ENCODE measurements at places on chromosomes 3 and 15.

DNA sequence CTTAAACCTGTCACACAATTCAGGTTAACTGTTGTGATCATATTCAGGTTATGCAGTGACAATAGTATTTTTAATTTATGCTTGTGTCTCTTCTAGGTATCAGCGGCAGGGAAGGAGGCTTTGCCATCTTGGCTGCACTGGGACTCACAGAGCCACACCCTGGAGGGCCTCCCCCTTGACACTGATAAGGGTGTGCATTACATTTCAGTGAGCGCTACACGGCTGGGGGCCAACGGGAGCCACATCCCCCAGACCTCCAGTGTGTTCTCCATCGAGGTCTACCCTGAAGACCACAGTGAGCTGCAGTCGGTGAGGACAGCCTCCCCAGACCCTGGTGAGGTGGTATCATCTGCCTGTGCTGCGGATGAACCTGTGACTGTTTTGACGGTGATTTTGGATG, 23.6 kb upstream of the BSN start:
- no peak for DNase-seq

GRCh38 chr3:188253800-188254452, 100.0 kb downstream of the LPP start:
- DNase-seq, result no peak

DNA sequence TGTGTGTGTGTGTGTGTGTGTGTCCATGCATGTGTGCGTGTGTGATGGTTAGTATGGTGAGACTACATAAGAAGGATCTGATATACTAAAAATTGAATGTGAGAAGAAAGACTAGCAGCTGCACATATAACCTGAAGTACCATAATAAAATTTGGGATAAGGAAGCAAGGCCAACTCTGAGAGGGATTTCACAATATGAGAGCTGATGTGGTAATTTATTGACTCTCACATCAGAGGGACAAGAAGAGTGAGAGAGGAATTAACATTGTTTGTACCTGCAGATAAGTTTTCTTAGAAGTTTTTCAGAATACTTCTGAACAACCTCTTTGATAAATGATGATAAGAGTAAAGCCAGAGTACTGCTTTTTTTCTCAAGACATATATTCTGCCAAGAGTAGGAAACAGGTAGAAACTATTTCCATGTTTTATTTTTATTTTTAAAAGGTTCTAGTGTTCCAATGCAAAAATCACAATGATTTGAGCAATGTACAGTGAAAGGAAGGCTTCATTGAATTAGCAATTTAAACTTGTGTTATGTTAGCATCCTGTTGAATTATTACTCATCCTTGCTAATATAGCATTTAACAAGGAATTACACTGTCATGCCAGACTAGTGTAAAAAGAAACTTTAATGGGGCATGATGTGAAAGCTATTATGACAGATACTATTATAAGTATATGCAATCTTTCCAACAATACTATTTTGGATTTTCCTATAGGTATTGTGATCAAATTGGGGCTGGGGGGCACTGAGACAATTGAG, 415.5 kb upstream of the ARPP21 start:
- no peak for DNase-seq

DNA sequence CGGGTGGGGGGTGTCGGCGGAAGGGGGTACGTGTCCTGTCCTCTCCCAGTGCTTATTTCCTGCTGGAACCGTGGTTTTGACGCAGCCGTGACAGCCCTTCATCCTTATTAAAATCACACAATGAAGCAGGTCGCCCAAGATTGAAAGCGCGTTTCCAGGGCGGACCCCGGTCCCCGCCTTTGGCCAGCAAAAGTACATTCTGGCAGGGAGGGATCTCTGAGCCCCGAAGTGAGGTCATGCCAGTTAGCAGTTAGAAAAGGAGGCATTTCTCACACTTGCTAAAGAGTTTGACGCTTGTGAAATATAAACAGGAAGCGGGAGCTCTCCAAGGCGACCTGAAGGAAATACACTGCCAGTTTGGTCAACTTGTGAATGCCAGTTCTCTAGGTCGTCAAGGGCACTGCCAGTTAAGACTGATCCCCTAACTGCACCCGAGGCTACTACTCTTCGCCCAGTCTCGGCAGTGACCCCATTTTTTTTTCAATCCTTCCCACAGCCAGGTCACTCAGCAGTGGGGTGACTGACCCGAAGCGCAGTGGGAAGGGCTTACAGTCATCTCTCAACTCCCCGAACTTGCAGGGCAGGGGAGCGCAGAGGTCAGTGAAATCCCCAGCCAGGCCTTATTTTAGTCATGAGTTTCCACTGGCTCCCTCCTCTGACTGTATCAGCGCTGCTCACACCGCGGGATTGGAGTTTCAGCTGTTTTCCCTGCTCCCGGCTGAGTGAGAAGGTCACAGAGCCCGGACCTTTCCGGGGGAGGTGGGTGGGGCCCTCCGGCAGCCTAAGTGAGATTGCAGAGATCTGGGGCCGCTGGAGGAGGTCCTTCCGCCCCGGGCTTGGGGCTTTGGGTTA, 2.0 kb upstream of the BHLHE40 start:
- peak; percentile 86 for DNase-seq

DNA sequence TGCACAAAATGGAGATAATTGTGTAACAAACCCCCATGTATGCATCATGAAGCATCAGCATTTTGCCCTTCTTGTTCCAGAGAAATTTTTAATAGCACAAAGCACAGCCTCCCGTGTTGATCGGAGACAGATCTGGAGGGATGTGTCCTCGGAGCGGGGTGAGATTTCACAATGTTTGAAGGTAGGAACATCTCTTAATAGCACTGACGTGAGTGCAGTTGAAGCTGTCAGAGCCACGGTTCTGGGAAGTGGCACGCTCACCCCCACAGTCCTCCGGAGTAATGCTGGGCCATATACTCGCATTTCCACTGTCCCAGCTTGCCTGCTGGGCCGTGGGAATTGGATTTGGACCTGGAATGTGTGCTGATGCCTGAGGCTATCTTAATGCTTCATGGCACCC, 24.1 kb downstream of the ARPP21 start:
- no peak for DNase-seq

DNA sequence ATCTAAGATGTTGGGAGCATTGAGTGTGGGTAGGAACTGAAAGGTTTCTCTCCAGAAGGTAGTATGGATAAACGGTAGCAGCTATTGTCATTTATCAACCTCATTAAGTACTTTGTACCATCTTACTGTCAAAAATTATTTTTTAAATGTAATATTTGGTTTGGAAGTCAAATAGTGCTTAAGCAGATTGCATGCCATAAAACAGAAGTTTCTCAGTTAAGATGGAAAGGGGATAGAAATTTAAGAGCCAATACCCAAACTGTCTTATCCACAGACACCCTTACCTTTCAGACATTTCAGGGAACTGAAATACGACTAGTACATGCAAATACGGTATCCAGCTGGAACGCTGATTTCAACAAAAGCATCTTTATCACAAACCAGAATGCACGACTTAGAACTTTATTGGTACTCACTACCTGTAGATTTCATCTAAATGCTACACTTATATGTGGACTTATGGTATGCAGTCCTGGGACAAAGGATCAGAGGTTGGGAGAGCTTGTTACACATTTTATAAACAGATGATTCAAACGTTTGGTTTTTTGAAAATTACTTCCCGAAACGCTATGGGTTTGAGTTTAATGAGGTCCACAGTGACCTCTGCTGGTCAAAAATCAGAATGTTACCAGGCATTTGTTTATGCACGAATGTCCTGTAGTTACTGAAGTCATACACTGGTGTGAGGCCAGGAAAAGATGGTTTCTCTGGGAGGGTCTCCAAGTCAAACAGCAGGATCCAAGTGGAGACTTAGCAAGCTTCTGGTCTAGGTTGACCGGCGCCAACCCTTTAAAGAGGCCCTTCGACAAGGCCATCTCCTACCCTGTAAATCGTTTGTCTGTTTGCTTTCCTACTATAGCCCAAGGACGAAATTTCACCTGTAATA, 45.7 kb upstream of the DUT start:
- DNase-seq, result peak; percentile 90

- DNase-seq, result no peak
These were observed 85.5 kb downstream of the CD200R1L start for GRCh38 chr3:112761062-112761638.

DNA sequence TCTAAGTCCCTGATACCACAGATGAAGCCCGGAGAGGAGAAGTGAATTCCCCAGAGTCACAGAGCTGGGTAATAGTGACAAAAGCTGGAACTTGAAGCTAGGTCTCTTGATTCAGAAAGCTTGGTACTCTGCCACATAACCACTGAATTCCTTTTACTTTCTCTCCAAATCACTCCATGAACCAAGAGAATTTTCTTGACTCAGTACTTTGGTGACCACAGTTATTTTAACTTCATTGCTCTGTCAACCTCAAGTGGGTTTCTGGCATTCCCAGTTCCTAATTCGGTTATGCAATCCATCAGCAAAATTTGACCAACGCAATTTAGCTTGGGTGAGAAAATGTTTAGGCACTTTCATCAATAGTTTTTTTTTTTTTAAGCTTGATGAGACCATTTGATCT, 61.0 kb upstream of the PPARG start:
- no peak for DNase-seq

DNA sequence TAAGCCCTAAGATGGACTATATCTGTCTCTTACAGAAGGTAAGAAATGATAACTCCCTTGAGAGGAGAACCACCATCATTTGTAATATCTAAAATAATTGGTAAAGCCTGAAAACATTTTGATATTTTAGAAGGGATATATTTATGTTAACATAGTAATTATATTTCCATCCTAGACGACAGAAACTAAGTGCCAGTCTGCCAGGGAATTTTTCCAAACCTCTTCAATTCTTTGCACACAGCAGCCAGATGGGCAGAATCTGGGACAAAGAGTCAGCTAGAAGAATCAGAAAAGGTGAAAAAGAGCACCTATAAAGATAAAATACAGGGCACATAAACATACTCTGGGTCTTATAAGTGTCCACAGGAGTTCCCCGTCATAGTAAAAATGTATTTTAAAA, 70.0 kb upstream of the CBLB start:
- no peak for DNase-seq

DNA sequence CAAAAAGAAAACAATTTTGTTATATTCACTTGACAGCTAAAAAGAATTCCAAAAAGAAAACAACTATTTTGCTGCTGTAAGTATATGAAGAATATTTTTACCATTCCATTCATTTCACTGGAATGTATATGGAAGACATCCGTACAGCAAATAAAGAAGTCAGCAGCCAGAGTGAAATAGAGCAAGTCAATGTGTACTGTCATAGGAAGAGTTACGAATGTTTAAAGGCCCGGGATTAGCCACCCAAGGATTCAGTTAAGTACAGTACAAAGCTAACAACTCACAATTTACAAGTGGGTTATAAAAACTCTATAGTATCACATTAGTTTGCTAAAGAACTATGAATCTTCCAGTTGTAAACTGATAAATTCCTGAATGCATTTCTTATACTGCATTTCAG, 14.4 kb upstream of the XXYLT1 start:
- DNase-seq, result no peak

GRCh38 chr3:73804204-73804603, 179.5 kb upstream of the PDZRN3 start:
- no peak for DNase-seq

DNA sequence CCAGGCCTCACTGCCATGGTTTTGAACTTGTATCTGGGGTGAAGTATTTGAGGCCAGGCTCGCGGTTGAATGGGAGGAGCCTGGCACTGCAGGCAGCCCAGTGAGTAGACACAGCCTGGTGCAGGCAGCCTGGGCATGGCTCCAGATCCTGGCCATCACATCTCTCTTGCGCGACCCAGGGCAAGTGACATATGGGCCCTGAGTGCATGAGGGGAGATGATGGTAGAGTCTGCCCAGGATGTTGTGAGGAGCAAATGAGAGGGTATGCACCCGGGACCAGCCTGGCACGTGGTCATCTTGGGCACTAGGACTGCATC, 103.5 kb downstream of the TBC1D2B start:
- peak; percentile 68 for DNase-seq

DNA sequence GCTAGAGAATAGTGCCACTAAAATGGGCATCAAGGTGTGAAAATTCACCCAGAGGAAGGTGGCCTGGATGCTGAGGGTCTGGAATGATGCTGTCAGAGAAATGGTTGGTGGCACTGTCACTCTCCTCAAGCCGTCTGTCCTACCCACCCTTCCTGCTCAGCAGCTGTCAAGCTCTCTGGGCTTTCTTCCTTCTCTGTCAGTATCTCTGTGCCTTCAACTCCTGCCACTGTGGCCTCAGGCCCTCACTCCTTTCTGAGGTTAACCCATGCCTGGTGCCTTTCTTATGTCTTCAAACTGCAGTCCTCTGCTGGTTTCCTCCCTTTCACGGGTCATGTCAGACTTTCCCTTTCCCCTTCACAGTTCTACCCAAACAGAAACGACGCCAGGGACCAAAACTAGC, 4.4 kb downstream of the MYO5C start:
- no peak for DNase-seq
